Fibroblast of skin of scalp (primary cell): ENCODE measurements at places on chromosomes 1 and 21.
A peak's percentile ranks its signal among the peaks of the same experiment; 100 is the strongest.

GRCh38 chr21:35682904-35683549 is 377.3 kb downstream of the SETD4 start:
- no peak for DNase-seq

DNA sequence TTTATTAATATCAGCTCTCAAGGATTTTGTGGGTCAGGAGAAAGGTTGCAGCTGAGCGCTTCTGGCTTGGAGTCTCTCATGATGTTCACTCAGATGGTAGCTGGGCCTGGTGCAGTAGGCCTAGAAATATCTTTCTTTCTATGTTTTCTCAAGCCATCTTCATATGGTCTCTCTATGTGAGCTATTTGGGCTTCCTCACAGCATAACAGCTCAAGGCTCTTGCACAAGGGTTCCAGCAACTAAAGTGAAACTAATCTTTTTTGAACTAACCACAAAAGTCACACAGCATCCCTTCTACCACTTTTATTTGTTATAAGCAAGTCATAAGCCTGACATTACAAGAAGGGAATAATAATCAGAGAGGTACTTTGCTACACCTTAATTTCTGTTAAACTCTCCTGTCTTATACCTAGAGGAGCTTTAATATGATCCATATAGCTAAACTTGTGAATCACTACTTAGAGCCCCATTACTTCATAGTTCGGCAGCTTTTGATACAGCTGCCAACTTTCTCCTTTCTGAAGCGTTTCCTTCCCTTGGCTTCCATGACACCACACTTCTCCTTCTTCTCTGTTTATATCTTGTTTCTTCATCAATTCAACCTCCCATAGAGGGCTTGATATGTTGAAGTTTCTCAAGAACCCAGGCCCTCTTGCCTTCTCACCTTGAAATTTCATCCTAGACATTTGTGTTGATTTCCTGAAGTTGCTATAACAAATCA is 720.2 kb downstream of the LTN1 start:
- peak; percentile 33 for DNase-seq

GRCh38 chr1:237875291-237875690 is 15.4 kb downstream of the ZP4 start:
- DNase-seq, result no peak

DNA sequence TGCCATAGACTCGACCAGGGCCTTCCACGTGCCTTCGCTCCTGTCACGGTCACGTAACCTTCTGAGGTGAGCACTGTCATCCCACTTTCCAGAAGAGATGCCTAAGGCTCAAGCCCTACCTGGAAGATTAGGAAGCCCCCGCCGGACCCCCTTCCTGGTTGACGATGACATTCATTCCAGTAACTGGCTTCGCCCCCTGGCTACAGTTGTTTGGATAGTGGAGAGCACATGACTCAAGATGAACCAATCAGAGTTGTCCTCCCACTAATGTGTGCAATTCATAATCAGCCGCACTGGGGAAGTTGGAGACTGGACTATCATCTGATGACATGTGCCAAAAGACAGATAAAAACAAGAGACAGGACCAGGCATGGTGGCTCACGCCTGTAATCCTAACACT is 104.0 kb upstream of the GJB5 start:
- DNase-seq, result no peak

GRCh38 chr1:97190326-97190725 is 468.7 kb downstream of the PTBP2 start:
- peak; percentile 29 for DNase-seq

- no peak for DNase-seq
These were observed 241.4 kb downstream of the NFIA start for GRCh38 chr1:61323681-61324328.

GRCh38 chr21:25572861-25573310 is 34.4 kb downstream of the MRPL39 start:
- DNase-seq, result no peak

DNA sequence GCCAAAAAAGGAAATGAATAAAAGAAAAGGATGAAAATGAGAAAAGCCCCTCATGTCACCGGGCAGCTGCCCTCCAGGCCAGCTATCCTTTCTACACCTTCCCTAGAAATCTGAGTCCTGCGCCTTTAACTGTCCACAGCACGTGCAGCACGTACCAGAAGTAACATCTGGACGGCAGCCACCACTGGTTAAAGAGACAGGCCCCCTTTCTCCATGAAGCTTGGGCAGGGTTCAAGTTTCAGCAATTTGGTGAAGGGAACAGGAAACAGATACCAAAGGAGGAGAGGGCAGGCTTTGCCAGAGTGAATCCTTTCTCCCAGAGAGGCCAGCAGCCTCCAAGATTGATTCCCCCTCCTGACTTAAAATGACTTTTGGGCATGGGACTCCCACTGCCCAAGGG is 3.6 kb upstream of the KIAA2013 start:
- DNase-seq, result peak; percentile 92

DNA sequence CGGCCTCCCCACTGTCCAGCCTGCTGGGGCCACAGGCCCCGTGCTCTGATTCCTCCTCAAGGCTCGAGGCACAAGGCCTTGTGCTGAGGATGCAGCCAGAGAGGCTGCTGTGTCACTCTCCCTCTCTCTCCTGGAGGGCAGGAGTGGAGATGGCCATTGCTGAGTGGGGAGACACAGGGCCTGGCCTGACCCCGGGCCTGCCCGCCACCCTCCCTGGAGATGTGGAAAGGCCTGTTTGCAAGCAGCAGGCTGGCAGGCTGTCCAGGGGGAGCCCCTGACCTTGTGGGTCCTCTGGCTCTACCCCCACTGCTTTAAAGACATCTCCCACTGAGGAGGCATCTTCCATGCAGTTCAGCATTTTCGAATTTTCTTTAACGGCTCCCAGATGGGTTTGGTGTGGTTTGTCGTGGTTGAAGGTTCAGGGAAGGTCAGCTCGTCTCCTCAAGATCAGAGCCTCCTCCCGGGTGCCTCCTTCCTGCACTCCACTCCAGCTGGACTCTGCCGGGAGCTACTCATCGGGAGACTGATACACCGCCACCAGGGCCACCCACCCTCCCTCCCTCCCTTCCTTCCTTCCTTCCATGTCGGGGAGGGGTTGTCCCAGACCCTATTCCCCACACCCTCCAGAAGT is 69.1 kb downstream of the SPSB1 start:
- DNase-seq, result no peak

DNA sequence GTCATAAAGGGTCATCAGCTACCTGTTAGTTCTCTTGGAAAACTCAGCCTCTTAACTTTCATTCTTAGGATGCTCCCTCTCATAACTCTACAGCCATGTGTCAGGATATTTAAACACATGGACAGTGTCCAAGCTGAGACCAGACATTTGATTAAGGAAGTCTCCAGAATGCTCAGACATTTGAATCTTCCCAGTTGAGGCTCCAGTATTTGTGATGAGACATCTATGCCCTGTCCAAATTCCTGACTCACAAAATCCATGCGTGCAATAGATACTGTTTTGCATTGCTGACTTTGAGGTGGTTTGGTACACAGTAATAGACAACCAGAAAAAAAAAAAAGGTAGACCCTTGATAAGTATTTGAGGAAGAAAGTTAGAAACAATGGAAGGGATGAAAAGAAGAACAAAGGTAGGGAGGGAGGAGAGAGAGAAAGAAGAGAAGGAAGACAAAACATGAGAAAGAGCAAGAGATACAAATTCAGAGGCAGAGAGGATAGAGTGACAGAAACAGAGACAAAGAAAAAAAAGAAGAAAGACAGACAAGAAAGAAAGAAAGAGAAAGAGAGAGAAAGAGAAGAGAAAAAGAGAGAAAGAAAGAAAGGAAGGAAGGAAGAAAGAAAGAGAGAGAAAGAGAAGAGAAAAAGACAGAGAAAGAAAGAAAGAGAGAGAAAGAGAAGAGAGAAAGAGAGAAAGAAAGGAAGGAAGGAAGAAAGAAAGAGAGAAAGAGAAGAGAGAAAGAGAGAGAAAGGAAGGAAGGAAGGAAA is 275.5 kb upstream of the PRMT6 start:
- peak; percentile 47 for DNase-seq

- DNase-seq, result peak; percentile 8
These were observed at the start of gene PATJ for GRCh38 chr1:61741711-61742619. Gene PATJ (plus strand): TSS chr1:61742480. CDS start chr1:61762893, 20,413 bp downstream.

DNA sequence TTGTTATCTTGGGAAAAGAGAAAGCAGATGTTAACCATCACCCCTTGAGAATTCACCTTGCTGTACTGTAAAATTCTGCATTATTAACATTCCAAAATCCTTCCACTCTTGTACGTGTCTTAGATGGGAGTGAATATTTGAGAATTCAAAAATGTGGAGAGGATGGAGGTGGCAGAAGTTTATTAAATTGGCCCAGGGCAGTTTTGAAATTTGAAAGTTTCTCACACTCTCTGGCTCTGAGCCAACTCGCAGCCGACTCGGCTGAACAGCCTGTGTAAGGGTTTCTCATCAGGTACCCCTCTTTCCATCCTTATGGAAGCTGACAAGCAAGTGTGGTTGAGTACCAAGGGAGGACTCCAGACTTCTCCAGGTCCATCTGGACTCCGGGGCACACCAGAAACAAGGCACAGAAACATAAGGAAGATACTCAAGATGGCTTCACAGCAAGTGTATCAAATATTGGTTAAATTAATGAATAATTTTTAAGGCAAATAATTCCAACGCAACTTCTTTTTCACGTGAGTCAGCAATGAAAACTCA is 45.1 kb downstream of the RRAGC start:
- no peak for DNase-seq

DNA sequence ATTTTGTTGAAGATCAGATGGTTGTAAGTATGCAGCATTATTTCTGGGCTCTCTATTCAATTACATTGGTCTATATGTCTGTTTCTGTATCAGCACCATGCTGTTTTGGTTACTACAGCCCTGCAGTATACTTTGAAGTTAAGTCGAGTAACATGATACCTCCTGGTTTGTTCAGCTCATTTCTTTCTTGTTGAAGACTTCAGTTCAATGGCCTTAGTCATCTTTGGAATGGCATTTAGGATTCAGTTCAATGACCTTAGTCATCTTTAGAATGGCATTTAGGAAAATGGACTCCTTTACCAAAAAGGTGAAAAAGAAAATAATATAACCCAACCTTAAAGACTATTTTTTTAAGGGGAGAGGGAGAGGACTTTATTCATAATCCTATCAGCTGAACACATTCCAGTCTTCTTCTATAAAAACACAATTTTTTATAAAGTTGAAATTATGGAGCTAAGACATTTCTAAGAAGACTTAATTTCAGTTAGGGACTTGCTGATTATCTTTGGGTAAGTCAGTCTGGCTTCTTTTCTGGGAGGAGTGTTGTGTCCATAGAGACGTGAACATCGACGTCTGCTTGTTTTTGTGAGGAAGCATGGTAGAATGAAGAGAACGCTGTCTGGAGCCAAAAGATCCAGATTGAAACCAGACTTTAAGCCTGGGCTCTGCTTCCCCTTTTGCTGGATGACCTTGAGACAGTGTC is 48.3 kb downstream of the DDR2 start:
- DNase-seq, result peak; percentile 70

DNA sequence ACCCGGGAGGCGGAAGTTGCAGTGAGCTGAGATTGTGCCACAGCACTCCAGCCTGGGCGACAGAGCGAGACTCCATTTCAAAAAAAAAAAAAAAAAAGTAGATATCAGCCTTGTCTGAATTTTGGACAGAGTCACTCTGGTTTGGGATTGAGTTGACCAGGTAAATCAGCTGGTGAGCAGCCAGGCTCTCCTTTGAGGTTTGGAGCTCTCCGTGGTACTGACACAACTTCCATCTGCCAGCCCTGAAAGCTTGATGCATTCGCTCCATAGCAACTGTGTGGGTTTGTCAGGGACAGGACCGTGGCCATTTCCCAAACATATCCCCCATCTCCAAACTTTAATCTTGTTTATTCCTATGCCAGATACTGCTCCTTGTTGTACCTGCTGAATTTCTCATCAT is 155.2 kb downstream of the DMRTA2 start:
- peak; percentile 14 for DNase-seq

- DNase-seq, result no peak
These were observed 125.8 kb upstream of the PALMD start for GRCh38 chr1:99520121-99520520.

DNA sequence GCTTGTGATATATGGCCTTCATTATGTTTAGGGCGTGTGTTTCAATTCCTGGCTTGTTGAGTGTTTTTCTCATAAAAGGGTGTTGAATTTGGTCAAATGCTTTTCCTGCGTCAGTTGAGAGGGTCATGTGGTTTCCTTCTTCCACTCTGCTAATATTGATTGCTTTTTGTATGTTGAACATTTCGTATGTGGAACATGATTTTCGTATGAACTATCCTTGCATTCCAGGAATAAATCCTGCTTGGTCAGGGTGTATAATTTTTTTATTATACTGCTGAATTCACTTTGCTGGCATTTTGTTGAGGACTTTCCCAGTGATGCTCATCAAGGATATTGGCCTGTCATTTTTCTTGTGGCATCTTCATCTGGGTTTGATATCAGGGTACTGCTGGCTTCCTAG is 4.7 kb upstream of the ATAD3A start:
- DNase-seq, result no peak
